ENCODE measurements at places on chromosomes 1 and 21.
A peak's percentile ranks its signal among the peaks of the same experiment; 100 is the strongest.

DNA sequence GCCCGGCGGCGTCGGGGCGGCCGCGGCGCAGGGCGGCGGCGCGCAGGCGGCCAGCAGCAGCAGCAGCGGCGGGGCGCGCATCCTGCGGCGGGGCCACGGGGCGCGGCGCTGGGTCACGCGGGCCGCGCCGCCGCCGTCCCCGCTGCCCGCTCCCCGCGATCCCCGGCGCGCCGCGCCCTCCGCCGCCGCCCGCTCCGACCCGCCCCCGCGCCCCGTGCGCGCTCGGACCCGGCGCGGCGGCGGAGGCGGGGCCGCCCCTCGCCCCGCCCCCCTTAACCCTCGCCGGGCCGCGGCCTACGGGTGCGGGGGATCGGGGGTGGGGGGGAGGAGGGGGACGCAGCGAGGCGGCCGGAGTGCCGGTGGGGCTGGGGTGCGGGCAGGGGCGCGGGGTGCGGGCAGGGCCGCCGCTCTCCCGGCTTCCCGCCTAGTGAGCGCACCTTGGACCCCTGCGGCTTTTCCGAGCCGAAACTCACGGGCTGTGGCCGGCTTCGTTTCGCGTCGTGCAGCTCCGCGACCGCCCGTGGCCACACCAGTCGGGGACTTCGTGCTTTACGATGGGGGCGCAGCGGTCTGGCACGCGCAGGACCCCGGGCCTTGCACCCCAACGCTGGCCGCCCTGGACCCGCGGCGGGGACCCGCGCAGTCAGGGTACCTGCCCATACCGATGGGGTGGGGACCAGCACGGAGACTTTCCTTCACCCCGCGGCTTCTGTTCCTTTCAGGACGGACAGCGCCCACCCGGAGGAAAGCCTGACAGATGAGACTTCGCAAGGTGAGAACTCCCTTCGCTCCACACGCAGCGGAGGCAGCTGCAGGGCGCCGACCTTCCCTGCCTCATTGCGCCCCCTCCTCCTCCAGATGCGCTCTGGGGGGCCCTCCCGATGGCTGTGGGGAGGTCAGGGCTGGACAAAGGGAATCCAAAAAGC lies at the start of gene FNDC10:
Gene FNDC10 (minus strand): TSS at position 201 of the 926 bp plus-strand sequence. CDS start 120 bp downstream, at position 81.
- no peak for DNase-seq

- no peak for DNase-seq
Measured at GRCh38 chr1:201736707-201737320, 92.1 kb upstream of the IPO9 start.

DNA sequence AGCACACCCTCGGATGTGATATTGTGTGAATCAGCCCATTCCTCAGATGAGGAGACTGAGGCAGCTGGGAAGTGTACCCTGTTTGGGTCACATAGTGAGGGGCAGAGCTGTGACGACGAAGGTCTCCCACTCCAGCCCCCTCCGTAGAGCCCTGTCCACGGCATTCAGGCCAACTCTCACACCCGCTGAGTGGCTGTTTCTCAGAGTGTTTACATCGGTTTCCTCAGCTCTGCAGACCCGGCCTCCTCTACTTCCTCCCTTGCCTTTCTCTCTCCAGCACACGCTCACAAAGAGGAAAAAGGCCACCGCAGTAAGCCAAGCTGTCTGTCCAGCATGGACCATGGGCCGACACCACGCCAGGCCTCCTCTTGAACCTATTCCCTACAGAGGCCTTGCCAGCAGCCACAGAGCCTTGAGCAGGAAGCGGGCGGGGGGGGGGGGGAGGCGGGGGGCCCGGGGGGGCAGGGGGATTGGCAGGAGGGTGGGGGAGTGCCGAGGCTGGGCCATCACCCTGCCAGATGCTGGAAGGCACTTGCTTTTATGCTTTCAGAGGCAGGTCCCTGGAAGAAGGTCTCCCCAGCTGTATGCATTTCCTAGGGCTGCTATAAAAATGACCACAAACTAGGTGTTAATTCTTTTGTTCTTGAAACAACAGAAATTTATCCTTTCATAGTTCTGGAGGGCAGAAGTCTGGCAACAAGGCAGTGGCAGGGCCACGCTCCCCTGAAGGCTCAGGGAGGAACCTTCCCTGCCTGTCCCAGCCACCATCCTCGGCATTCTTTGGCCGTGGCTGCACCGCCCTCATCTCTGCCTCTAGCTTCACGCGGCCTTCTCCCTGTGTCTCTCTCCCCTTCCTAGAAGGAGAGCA lies 178.4 kb downstream of the PSMG1 start:
- no peak for DNase-seq

DNA sequence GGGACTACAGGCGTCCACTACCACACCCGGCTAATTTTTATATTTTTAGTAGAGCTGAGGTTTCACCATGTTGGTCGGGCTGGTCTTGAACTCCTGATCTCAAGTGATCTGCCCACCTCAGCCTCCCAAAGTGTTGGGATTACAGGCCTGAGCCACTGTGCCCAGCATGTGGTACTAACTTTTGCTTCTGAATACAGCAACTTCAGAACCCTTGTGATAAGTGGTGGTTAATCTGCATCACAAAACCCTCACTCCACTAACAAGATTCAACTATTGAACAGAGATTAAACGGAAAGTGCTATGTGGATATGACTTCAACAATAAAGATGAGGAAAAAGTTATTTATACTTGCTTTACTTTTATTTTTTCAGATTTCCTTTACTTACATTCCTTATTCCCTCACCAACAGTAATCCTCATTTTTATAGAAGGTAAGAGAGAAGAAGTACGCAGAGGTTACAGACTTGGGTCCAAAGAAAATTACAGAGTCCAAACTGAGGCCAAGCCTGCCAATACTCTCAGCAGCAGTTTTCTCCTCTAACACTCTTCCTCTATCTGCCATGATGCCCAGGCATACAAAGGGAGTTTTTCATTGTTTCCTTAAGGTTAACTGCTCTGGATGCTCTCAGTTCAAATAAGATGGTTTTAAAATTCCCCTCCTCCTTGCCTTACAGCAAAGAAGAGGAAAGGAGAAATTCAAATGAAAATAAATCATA lies 44.3 kb downstream of the SLC16A1 start:
- DNase-seq = no peak

GRCh38 chr1:21468599-21468998 lies 28.7 kb downstream of the NBPF3 start:
- DNase-seq = no peak

GRCh38 chr1:147171399-147172167 lies 687 bp downstream of the PRKAB2 start:
- no peak for DNase-seq

DNA sequence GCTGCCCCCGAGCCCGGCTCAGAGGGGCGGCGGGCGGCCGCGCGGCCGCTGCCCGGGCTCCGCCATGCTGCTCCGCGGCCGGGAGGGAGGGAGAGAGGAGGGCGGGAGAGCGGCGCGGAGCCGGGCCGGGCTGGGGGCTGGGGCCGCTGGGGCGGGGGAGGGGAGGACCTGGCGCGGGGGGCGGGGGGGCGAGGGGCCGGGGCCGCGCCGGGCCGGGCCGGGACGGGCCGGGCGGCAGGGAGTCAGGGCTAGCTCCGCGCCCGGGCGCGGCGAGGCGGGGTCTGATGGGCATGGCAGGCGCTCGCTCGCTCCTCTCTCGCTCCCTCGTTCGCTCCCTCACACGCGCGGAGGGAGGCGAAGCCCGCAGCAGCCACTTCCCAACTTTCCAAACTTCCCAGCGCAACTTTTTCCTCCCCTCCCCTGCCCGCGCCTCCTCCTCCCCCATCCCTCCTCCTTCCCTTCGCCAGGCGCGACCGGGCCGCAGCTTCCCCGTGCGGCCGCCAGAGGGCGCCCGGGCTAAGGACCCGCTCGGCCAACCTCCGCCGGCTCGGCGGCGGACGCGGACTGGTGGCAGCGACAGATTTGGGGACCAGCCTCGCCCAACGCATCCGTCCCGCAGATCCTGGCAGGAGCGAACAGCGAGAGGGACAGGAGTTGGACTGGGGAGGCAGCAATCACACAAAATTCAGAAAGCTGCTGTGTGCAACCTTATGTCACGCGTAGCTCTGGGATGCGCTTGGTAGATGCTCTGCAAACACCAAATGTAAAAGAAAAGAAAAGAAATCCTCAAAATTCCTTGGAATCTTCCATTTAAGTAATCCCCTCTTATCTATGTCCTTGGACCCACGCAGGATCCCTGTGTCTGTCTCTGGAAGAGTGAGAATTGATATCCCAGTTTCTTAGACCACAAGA lies at the start of gene TRABD2B:
Gene TRABD2B (minus strand): TSS at position 97 of the 912 bp plus-strand sequence.
- DNase-seq = peak; percentile 88
